ENCODE measurements at places on chromosomes 6 and 20. TPM values are rescaled to one million over a fixed set of nuclear protein-coding genes. Genes with fewer than 3 reads are reported as not detected.
A peak's percentile ranks its signal among the peaks of the same experiment; 100 is the strongest.

- H3K27ac ChIP-seq = no peak overlapping the region
- H3K36me3 ChIP-seq = peaks cover 14% of the 10 kb centered on the region
- no peaks in the 10 kb centered on the region for H3K4me1 ChIP-seq
- no peaks in the 10 kb centered on the region for H3K27me3 ChIP-seq
- DNase-seq = no peak
Measured at GRCh38 chr6:144753023-144753705, 468.0 kb downstream of the UTRN start.

GRCh38 chr6:1079525-1079924, 232.4 kb upstream of the FOXQ1 start:
- no peaks in the 10 kb centered on the region for H3K36me3 ChIP-seq
- H3K27ac ChIP-seq = no peak overlapping the region
- DNase-seq = no peak
- no peak overlapping the region for H3K4me3 ChIP-seq

The OR12D2 gene
- not detected for total RNA-seq

The GLP1R gene
- total RNA-seq = not detected

DNA sequence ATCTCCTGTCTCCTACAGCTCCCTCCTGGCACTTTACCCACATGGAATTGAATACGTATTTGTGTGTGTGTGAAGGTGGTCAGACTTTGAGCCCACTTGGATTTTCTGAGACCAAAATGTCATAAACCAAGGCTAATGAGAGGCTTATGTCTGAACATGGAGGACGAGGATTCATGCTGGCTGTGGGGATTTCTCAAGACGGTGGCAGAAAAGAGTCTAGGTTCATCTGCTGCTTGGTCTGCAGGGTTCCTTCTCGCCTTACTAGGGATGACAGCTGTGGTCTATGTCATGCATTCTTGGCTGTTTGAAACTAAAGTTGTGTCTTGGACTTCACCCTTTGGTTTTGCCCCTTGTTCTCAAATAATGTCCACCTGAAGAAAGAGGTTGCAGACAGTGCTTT, 58.6 kb downstream of the FAM120B start:
- no peak overlapping the region for H3K27ac ChIP-seq
- H3K27me3 ChIP-seq = no peaks in the 10 kb centered on the region
- H3K36me3 ChIP-seq = no peaks in the 10 kb centered on the region
- DNase-seq = no peak
- H3K4me3 ChIP-seq = no peak overlapping the region

- peak overlapping the region; percentile 48 for H3K4me3 ChIP-seq
- H3K4me1 ChIP-seq = no peaks in the 10 kb centered on the region
- peak overlapping the region; percentile 96 for H3K27ac ChIP-seq
- H3K36me3 ChIP-seq = peaks cover 13% of the 10 kb centered on the region
- no peak for DNase-seq
Measured at GRCh38 chr6:28897369-28897745, 26.4 kb downstream of the TRIM27 start.

- no peaks in the 10 kb centered on the region for H3K27me3 ChIP-seq
- DNase-seq = no peak
- no peak overlapping the region for H3K4me3 ChIP-seq
Measured at GRCh38 chr6:158211273-158212055, 43.3 kb downstream of the GTF2H5 start.

The HLA-DPA1 gene
- total RNA-seq = 660 TPM

DNA sequence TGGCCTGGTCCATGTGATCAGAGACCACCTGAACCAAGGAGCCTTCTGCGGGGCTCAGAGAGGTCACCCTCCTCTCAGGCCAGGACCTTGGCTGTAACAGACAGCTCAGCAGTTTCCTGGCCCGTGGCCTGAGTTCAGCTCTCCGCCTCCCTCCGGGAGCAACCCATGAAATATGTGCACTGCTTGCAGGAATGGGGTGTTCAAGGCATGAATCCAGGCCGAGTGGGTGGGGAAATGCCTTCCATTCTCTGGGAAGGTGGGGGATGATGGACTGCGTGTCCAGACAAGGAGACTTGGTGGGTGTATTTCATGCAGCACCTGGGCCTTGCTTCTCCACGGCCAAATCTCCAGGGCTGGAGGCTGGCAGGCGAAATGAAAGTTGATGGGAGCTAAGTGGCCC, 46.0 kb downstream of the SIRPA start:
- H3K27me3 ChIP-seq = no peaks in the 10 kb centered on the region
- no peaks in the 10 kb centered on the region for H3K36me3 ChIP-seq
- DNase-seq = peak; percentile 22

DNA sequence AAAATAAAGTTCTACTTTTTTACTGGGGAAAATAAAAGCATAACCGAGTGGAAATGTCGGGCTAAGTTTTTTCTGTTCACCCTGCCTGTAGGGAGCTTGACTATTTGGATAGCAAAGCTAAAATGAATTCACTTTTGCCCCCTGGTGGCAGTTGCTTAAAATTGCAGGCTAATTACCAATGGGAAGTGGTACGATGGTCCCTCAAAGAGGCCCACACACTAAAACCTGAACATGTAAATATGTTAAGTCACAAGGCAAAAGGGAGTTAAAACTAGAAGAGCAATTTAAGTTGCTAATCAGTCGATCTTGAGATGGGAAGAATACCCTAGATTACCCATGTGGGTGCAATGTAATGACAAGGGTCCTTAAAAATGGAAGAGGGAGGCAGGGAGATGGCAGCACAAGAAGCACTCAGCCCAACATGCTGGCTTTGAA, 916 bp upstream of the SUN5 start:
- no peak for DNase-seq
- no peaks in the 10 kb centered on the region for H3K4me1 ChIP-seq
- H3K27ac ChIP-seq = no peak overlapping the region
- no peaks in the 10 kb centered on the region for H3K36me3 ChIP-seq
- no peak overlapping the region for H3K4me3 ChIP-seq

The SLC26A8 gene
- 1.5 TPM for total RNA-seq

The LINC00237 gene
- total RNA-seq = not detected

The BMP7 gene
- total RNA-seq = 4.0 TPM

- no peak overlapping the region for H3K27ac ChIP-seq
- no peaks in the 10 kb centered on the region for H3K27me3 ChIP-seq
- H3K4me3 ChIP-seq = no peak overlapping the region
- H3K36me3 ChIP-seq = no peaks in the 10 kb centered on the region
- H3K4me1 ChIP-seq = no peaks in the 10 kb centered on the region
- no peak for DNase-seq
Measured at GRCh38 chr6:130560231-130560630, 194.4 kb downstream of the TMEM200A start.

GRCh38 chr20:62433658-62434497, 6.5 kb upstream of the RBBP8NL start:
- no peaks in the 10 kb centered on the region for H3K36me3 ChIP-seq
- no peak overlapping the region for H3K27ac ChIP-seq
- no peaks in the 10 kb centered on the region for H3K27me3 ChIP-seq
- DNase-seq = no peak

The GTF3C6 gene
- total RNA-seq = 16.0 TPM

DNA sequence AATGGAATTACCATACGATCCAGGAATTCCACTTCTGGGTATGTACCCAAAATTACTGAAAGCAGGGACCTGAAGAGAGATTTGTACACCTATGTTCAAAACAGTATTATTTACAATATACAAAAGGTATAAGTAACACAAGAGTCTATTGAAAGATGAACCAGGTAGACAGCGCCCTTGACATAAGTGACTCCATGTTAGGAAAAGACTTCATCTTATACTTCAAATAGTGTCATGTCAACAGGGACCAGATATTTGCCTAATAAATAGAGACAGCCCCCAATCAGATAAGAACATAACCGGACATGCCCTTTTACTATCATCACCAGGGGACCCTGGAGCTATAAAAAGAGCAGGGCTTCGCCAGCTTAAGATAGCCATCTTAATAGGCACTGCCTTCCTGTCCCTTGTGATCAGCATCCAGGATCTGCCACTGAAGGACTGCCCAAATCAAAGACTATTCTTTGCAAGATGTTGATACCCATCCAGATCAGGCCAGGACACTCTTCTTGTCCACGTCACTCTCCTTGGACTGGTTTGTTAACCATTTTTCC, 309.0 kb upstream of the SULF2 start:
- no peak overlapping the region for H3K27ac ChIP-seq
- DNase-seq = no peak
- H3K27me3 ChIP-seq = no peaks in the 10 kb centered on the region
- H3K4me1 ChIP-seq = no peaks in the 10 kb centered on the region
